ENCODE measurements at places on chromosomes 5 and 9. TPM values are rescaled to one million over a fixed set of nuclear protein-coding genes. Genes with fewer than 3 reads are reported as not detected.

NUTM2G gene
- total RNA-seq: not detected

AFF4 gene
- total RNA-seq: 30.5 TPM

TAF11L5 gene
- total RNA-seq: not detected

PLAC8L1 gene
- not detected for total RNA-seq

OGN gene
- total RNA-seq: not detected

TMEM252 gene
- total RNA-seq: not detected

SMU1 gene
- 25.8 TPM for total RNA-seq

MEIKIN gene
- not detected for total RNA-seq

Data from T-helper 2 cell treated with Interferon-gamma antibody and Interleukin-4, amounts not matched to agents 100 ng/mL and 5 ng/mL, for 36 hours (primary cell).